ENCODE measurements at places on chromosomes 16 and 17.

- DNase-seq = no peak
Measured at GRCh38 chr16:68369697-68370580, 59.1 kb downstream of the PRMT7 start.

GRCh38 chr16:28158136-28158535 is 53.6 kb downstream of the XPO6 start:
- DNase-seq = no peak

- DNase-seq = no peak
Measured at GRCh38 chr16:11495066-11495407, 91.7 kb downstream of the LITAF start.

- DNase-seq = no peak
Measured at GRCh38 chr17:15918261-15918660, 26.7 kb upstream of the ADORA2B start.
